ENCODE measurements at places on chromosomes 12 and 14.

GRCh38 chr12:94942663-94943062 is 60.8 kb downstream of the NDUFA12 start:
- DNase-seq: no peak

- no peak for DNase-seq
These were observed 104.6 kb downstream of the GALC start for GRCh38 chr14:87888136-87888999.

GRCh38 chr12:4230526-4230925 is 43.0 kb upstream of the CCND2 start:
- DNase-seq: no peak

GRCh38 chr12:49673446-49674317 is 33.5 kb downstream of the FMNL3 start:
- DNase-seq: no peak

GRCh38 chr12:55705782-55706402 is 1.8 kb downstream of the ITGA7 start:
- DNase-seq: no peak
